ENCODE measurements at places on chromosomes 6 and 20.

DNA sequence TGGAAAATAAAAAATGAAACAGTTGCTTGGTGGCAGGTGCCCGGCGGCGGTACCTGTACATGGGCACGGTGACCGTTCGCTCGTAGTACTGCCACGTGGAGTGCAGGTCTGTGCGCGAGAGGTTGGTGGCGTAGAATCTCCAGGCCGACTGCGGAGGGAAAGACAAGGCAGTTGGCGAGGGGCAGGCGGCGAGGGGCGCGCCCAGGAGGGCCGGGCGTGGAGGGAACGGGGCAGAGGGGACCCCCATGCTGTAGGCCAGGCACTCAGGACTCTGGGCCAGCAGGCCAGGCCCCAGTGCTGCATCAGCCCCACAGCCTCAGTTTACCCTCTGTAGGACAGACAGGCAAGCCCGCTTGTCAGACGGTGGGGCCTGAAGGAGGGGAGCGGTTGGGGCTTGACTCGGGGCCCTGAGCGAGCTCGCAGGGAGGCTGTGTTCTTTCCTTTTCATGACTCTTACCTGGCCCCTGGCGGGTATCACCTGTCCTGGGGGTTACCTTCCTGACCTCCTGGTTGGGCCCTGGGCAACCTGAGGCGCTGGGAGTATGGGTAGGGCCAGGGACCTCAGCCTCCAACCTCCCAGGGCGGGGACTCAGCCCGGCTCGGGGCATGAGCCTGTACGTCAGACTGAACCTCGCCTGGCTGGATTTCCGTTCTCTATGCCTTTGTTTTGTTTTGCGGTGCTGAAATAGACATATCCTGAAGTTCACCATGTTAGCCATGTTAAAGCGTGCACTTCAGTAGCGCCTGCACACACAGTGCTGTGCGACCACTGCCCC, 38.5 kb downstream of the KCNQ2 start:
- no peak for DNase-seq

- DNase-seq, result no peak
These were observed 628 bp downstream of the SLC35B2 start for GRCh38 chr6:44256775-44257024.

GRCh38 chr6:154258064-154258757, 98.4 kb downstream of the IPCEF1 start:
- no peak for DNase-seq

- DNase-seq, result no peak
These were observed 14.4 kb downstream of the NT5E start for GRCh38 chr6:85464260-85464644.

DNA sequence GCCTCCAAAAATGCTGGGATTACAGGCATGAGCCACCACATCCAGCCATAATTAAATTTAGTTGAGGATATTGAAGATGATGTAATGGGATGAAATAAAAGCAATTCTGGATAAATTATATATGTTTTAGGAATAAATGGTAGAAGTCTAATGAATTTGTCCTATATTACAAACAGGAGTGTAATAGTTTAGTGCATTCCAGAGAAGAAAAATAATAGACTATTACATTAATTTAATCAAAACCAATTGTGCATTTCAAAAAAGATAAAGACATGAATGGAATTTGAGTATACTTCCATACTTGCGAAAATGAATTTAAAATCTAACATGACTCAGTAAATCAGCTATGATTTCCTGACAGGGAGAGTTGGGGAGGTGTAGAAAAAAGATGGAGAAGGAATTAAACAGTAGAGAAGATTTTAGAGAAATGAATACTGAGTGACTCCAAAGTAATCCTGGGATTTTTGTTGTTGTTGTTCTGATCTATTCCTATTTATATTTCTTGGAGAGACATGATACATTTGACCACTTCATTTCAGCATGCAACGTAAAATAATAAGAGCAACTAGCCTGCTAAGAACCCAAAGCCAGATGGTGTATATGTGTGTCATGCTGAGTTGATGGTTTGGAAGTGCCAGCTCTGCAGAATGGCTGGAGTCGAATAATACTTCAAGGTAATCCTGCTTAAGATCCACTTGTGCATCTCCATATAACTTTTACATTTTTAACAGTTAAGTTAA, 67.4 kb downstream of the AIG1 start:
- no peak for DNase-seq

GRCh38 chr20:31740208-31740607, 1.1 kb downstream of the TPX2 start:
- DNase-seq, result no peak

DNA sequence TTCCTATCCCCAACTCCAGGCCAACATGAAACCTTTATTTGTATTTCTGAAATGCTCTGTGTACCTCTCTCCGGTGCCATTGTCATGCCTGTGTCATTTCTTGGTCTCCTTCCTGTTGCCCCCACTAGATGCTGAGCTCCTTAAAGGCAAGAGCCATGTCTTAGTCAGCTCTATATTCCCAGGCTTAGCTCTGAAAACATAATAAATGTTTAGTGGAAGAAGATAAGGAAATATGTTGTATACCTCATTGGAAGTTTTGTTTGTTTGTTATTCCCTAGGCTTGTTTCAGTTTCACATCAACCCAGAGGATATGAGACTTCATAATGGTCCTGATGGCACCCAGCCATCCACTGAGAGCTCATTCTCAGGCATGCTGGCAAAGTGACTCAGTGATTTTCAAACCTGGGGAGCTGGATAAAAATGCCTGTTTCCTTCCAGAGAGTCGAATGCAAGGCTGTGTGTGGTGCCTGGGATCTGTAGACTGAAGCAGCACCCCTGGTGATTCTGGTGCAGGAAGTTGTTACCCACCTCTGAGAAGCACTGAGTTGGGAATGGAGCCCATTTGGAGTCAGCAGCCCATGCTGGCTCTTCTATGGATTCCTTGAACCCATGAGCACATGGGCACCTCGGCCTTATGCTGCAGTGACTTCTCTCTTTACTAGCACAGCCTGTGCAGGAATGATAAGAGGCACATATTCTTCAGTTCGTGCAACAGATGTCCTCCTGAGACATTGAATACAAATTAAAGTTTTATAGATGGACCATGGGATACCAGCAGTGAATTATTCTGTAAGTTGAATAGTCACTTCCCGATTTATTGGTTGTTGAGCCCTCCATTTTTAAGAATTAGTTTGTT, 205.2 kb downstream of the FARS2 start:
- DNase-seq, result no peak

DNA sequence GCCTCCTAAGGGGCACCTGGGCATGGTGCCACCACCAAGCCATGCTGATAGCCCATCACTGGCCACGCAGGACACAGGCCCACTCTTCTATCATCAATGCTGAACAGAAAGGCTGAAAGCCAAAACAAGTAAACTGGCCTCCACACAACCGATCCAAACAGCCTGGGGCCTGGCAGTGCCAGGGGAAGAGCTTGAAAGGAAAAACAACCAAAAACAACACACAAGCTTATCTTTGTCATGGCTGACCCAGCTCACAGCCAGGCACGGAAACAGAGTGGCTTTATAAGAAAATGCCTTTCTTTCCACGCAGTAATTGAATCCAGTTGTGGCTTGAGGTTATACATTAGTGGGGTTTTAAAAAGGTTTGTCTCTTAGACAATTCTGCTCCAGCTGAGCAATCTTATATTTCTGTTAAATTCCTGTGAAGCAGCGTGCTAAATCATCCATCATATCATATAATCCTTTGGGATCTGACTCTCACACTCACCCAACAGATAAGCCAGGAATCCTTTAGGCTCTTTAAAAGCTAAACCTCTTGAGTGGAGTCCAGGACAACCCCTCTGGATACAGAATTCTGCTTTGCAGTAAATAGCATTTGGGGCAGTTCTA, 65.4 kb upstream of the SLC22A16 start:
- no peak for DNase-seq

- no peak for DNase-seq
These were observed 1059.8 kb upstream of the MAP3K7 start for GRCh38 chr6:91646649-91647048.

GRCh38 chr6:111642463-111643158, 36.9 kb upstream of the TRAF3IP2 start:
- no peak for DNase-seq

DNA sequence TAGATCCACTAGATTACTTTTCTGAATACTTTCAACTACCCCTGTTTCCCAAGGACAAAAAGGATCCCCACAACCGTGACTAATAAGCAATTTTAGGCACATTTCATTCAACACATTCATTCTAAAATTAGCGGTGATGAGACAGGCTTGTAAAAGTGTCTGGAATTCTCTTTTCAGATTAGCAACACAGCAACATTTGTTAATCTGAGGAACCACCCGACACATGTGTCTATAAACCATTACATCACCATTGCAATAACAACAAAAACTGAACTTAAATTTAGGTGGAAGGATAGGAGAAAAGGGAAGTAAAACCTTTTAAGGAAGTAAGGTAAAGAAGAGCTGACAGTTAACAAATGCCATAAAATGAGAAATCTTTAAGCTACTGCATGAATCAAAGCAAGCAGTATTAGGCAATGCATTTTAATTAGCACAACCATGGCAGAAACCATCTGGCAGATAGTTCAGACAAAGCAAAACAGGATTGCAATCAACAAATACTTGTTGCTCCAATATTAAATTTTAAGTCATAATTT, 49.1 kb downstream of the MAP3K7 start:
- no peak for DNase-seq

DNA sequence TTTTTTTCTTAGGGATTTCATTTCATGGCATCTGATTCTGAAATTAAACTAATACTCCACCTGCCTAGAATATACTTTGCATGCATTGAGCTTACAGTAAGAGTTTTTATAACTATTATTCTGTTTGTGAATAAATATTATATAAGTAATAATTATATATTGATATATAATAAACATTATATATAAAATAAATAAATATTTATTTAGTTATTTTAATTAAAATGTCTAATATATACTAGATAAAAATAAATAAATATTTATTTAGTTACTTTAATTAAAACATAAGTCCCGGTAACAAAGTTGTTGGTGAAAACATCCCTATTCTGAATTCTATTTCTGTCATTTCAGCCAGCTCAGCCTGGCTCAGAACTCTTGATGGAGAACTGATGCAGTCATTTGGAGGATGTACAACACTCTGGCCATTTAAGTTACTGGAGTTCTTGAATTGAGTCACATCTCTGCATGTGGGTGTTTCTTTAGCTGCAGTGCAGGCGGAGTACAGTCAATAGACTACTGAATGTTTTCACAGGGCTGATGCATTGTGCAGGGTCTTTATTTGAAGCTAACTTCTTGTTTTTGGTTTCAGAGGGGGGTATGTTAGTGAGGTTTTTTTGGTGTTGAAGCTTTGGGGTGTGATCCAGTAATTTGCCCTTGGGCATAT, 508.9 kb upstream of the ADGRB3 start:
- DNase-seq, result no peak

DNA sequence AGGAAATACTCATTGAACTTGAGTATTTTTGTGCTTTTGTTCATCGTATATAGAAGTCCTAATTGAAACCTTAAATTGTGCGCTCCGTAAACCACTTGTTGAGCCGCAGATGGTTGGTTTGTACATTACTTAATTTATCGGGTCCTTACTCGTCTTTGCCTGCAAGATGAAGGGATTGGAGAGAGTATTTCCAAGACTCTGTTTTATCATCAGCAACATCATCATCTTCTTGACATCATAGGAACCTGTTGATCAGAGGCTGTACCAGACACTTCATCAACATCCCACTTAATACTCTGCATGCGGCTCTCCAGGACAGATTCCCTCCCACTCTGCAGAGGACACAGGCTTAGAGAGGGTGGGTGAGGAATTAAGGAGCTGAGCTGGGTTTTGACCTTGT, 28.6 kb downstream of the TIAM2 start:
- no peak for DNase-seq

GRCh38 chr6:54856129-54856528, 9.6 kb downstream of the FAM83B start:
- no peak for DNase-seq

GRCh38 chr6:29743025-29743424, 19.8 kb downstream of the HLA-F start:
- DNase-seq, result no peak

- DNase-seq, result no peak
These were observed 18.7 kb downstream of the LEMD2 start for GRCh38 chr6:33770124-33770832.

DNA sequence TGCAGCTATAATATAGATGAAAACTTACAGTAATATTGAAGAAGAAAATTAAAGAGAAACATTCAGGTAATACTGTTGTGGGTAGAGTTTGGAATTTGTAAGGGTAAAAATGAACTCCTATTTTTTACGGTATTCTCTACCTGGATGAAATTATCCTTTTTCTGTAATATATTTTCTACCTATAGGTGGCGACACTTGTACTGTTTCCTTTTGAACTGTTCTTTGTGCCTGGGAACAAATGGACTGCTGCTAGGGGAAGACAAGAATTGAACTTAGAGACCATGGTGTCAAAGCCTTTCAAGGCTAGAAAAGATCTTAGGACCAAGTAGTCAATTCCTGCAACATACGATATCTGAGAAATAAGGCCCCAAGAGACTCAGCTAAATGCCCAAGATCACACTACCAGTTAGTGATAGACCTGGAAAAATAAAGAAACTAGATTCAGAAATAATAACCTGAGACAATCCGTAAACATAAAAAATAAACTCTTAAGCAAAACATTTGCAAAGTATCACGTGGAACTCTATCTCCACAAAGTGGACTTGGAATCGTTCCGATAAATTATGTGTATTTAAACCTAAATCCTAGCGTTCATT, 383.8 kb downstream of the TFAP2A start:
- DNase-seq, result no peak

- no peak for DNase-seq
These were observed 99.7 kb upstream of the STMND1 start for GRCh38 chr6:17002123-17002522.

DNA sequence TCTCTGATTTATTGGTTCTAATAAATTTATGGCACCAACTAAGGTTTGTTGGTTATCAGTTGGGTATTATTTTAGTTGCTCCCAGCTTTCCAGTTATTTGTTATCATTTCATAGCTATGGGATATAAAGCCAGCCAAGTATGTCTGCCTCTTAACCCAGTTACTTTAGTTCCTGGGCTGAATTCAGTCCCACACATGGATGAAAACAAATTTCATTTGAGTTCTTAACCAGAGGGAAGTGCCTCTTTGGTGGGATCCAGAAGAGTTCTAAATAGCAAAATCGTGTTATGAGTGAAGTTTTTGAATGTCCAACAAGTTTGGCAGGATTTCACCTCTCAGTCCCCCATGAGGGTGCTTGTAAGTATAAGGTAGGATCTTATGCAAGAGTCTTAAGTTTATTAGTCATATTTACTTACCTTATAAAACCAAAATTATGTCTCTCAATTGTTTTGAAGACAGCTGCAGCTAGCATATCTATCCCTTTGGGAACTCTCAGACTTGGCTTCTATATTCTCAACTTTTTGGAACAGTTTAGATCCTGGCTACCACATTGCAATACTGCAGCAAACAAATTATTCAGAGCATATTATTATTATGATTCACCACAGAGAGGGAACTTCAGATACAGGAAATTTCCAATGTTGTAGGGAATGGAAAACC, 683.6 kb downstream of the BCKDHB start:
- no peak for DNase-seq

- DNase-seq, result no peak
These were observed 317.4 kb downstream of the SAMD5 start for GRCh38 chr6:147825848-147826247.

DNA sequence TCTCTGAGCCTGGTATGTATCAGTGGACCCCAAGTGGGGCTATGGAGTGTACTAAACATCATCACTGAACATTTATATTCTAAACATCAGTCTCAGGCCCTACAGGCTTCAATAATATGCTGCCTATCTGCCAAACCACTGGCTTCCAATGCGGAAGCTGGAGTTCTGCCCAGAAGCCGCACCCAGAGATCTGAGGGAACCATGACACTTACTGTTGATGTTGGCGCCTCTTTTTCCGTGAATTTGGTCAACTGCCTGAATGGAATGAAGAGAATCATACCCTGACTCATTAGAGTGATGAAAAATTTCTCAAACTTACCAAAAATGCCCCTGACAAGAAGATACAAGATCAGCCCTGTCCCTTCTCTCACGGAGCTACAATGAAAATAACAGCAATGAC, 66.2 kb downstream of the SLC22A23 start:
- no peak for DNase-seq
